ENCODE measurements at places on chromosomes 7 and 10. TPM values are rescaled to one million over a fixed set of nuclear protein-coding genes. Genes with fewer than 3 reads are reported as not detected.

The VPS37D gene
- total RNA-seq, result 0.39 TPM

The NEURL1 gene
- 2.4 TPM for total RNA-seq

The CARD11 gene
- 108 TPM for total RNA-seq

The CADPS2 gene
- total RNA-seq, result not detected

The HOXA13 gene
- total RNA-seq, result not detected

The CLCN1 gene
- 0.07 TPM for total RNA-seq

The KCNMA1 gene
- 0.18 TPM for total RNA-seq

DNA sequence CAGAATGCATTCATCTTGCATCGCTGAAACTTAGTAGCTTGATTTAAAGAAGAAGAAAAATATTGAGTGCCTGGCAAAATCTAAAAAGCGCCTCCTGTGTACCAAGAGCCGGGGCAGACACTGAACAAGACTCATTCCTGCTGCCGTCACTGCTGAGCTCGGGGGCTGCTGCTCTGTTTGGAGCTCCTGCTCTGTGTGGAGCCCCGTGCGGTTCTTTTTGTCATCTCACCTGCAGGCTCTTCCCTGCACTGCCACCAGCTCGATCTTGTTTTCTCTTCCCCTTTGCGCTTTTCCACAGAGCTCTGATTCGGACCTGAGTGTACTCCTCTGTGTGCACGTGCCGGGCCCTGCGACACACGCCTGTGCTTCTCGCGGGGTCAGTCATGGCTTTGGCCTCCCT, 462.1 kb upstream of the DPP6 start:
- DNase-seq, result no peak

DNA sequence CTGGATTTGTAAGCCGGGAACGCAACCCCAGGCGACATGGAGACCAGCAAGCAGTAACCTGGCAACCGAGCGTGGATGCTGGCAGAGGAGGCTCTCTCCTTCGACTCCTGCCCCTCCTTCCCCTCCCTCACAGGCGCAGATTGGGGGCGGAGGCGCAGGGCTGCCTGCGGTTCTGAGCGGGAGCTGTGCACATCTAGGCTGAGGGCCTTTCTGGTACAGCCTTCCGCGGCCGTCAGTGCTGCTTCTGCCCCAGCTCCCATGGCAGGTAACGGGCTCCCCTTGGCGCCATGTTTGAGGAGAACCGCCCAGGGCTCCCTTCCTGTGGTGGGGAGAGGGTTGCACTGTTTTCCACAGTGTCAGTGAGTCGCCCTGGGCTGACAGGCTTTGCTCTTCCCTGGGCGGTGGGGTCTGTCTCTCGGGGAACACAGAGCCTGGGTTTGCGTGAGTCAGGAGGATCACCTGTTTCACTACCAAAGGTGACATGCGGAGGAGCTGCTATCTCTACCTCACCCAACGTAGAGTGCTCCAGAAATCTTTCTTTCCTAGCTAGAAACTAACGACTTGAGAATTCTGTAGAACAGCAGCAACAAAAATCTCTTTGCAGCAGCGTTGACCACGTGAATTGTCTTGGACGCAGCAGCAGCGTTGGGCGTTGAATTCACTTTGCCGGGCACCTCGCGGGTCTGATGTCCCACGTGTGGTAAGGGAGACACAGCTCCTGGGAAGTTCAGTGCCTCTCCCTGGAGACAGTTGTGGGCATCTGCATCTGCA, 154.8 kb upstream of the COBL start:
- peak; percentile 25 for DNase-seq

DNA sequence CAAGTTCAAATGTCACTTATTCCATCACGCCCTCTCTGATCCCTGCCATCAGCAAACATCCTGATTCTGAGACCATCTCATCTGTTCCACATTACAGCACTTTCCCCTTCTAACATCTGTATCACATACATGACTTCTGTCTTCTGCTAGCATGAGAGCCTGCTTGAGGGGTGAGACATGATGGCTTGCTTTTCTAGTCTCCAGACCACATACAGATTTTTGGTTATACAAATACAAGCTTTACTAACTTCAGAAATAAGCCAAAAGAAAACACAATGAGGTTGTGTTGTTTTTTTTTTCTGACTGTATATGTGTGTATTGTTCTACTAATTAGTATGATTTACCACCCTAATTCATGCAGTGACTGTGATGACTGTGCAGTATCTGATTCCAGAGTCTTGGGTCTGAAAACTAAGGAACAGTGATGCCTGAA, 34.3 kb downstream of the NAPEPLD start:
- no peak for DNase-seq

- DNase-seq, result no peak
These were observed 61.6 kb downstream of the CLEC2L start for GRCh38 chr7:139585042-139585441.

GRCh38 chr10:11080564-11080984, 62.9 kb downstream of the CELF2 start:
- DNase-seq, result no peak

DNA sequence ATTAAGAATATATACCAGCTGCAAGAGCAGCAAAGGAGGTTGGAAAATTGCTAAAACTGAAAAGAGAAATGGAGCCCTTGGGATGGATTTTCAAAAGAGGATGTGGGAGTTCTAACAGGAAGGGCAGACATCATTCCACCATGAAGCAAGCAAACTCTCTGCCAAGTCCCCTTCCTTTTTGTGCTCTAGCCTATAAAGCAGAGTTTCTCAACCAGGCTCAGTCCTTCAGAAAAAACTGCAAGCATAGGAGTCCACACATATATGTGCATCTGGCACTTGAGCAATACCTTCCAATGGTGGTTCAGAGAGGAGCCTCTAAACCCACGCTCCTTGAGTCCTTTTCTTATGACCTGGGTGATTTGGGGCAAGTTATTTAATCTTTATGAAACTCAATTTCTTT, 98.6 kb upstream of the MKX start:
- DNase-seq, result no peak

GRCh38 chr7:151122796-151123157, 36.5 kb downstream of the AGAP3 start:
- no peak for DNase-seq

GRCh38 chr7:109996927-109997326, 1094.0 kb upstream of the LRRN3 start:
- no peak for DNase-seq

- DNase-seq, result no peak
These were observed 121.9 kb upstream of the RET start for GRCh38 chr10:42954766-42955492.

GRCh38 chr10:122282253-122282671, 11.2 kb downstream of the BTBD16 start:
- no peak for DNase-seq

DNA sequence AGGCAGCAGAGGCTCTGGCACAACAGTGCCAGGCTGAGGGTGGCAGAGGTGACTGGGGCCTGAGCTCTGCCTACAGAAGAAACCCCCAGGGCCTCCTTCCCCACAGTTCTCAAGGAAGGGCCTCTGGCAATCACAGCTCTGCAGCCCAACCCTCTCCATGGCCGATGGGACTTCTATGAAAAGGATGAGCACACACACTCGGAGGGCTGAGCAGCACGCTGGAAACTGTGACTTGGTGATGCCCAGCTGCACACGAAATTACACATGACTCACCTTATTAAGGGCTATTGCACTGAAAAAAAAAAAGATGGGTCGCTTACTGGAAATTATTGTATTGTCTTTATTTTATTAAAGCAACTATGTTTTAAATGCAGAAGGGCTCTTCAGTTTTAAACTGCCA, 42.9 kb upstream of the LRRC18 start:
- DNase-seq, result no peak

DNA sequence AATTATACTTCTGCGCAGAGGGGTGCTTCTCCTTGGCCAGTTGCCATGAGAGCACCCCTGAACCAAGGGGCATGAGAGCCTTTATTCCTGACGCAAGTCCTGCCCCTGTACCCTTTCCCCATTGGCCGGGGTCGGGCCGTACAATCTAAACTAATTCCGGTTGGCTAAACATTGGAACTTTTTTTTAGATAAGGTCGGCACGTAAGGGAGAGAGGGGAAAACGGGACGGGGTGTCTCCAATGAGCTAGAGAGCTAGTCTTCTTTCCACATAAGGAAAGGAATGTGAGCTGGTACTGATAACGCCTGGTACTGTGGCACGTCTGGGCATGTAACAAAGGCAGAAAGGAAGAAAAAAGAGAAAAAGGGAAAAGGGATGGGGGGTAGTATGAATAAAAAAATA, 96.9 kb downstream of the CD36 start:
- DNase-seq, result no peak

DNA sequence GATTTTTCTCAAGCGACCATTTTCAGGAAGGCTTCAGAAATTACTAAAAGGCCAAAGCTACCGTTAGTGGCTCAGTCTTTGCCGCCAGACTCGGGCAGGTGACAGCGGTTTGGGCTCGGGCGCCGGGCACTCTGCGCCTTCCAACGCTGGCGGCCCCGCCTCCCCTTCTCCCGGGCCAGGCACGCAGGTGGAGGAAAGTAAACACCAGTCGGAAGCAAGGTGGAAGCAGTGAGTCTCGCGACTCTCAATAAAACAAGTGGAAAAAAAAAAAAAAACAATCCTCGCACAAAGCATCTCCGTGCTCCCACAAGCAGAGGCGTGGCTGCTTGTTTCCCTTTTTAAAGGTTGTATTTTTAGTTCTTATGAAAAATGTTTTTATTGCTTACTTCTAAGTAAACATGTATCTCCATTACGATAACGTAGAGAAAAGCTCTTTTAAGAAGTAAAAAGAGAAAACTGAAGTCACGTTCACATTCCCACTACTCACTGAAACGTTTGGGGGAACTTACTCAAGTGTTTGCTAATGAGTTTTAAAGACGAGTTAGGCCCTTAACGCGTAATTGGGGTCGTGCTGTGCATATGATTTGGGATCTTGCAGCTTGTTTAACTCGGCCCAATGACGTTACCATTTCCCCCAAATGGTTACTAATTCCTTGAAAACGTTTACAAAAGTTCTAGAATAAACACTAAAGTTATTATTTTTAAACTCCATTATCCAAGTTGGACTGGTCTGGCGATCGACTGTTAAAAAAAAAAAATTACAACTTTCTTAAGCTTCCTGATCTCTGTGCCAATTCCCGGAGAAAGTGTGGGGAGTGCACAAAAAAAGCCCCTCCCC, 864 bp downstream of the CDCA7L start:
- peak; percentile 76 for DNase-seq
